Mesendoderm (in vitro differentiated cells): ENCODE measurements at places on chromosomes 4 and X.

- DNase-seq = no peak
Measured at GRCh38 chr4:20592013-20592412, 108.2 kb upstream of the PACRGL start.

DNA sequence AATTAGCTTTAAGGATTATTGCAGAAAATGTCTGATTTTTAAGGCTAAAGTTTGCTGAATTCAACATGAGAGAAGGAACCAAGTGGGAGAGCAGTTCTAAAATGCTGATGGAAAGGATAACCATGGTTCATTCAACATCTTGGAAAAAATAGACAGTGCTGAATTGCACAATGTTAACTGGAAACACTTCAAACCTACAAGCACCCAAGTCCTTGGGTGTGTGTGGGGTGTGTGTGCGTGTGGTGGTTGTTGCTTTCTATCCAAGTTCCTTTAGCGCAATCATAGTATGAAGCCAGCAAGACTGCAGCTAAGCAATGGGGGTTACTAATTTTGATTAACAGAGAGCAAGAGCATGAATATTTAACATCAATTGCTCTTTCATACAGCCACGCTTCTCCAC is 29.3 kb upstream of the SCOC start:
- no peak for DNase-seq

DNA sequence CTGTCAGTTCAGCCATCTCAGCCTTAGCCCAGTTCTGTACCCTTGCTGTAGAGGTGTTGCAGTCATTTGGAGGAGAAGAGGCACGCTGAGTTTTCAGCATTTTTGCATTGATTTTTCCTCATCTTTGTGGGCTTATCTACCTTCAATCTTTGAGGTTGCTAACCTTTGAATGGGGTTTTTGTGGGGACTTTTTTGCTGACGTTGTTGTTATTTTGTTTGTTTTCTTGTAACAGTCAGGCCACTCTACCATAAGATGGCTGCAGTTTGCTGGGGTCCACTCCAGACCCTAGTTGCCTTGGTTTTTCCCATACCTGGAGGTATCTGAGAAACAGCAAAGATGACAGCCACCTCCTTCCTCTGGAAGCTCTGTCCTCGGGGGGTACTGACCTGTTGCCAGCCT is 22.8 kb upstream of the TMEM271 start:
- DNase-seq = no peak

DNA sequence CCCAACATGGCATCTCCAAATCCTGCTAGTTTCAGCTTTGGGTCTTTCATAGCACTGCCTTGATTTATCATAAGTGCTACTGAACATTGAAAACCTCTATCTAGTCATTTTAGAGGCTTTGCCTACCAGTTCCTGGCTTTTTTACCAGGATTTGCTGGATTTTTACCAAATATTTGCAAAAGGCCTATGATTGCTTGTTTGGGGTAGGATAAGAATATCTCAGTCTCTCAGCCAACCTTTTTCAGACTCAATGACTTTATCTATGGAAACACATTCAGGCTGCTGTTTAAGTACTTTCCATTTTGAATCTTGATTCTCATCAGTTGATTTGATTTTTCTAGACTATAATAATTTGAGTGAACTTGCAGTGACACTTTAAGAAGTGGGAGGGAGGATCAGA is 80.1 kb downstream of the NPFFR2 start:
- DNase-seq = no peak

- no peak for DNase-seq
Measured at GRCh38 chr4:88841635-88842034, 144.0 kb upstream of the NAP1L5 start.

- DNase-seq = no peak
Measured at GRCh38 chr4:29326816-29327215, 1393.4 kb upstream of the PCDH7 start.

- DNase-seq = no peak
Measured at GRCh38 chr4:59247032-59247431, 1953.1 kb upstream of the ADGRL3 start.

DNA sequence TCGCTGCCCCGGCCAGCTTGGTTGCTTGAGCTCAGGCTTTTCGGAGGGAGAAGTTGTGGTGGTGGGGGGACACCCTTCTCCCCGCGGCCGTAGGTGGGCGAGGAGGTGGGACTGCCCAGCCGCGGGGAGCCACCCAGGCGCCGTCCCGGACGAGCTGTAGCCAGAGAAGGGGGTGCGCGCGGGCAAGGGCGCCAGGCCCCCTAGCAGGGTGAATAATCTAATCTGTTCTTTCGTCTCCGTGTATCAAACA is 3.1 kb downstream of the MID1IP1 start:
- no peak for DNase-seq

DNA sequence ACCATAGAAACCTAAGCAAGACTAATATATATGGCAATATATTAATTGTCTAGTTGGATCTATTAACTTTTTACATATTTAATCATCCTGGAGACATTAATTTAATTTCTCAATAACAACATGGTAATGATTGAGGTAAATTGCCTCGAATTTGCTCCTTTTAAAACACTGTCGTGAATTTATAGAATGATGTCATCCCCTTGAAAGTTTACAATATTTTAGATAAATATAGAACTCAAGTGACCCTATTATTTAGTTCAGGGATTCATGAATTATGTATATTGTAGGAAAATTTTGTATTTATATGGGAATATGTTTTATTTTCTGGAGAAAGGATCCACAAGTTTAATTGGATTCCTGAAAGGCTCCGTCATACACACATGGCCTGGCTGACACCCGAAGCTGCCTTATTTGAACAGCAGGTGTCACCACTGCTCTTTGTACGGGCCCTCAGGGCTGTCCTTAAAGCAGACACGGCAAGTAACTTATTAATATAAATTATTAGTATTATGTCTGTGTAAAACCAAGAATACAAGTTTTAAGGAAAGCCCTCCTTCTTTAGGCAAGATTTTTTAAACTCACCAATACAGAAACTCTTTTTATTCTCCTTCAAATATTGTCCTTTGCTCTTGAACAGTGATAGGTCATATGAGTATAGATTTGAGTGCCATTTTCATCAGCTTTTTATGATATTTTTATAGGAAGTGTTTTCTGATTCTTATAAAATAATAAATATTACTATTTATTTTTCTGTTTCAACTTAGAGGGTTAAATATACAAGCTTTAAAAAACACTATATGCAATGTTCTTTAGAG is 1.9 kb upstream of the PLRG1 start:
- peak; percentile 80 for DNase-seq

DNA sequence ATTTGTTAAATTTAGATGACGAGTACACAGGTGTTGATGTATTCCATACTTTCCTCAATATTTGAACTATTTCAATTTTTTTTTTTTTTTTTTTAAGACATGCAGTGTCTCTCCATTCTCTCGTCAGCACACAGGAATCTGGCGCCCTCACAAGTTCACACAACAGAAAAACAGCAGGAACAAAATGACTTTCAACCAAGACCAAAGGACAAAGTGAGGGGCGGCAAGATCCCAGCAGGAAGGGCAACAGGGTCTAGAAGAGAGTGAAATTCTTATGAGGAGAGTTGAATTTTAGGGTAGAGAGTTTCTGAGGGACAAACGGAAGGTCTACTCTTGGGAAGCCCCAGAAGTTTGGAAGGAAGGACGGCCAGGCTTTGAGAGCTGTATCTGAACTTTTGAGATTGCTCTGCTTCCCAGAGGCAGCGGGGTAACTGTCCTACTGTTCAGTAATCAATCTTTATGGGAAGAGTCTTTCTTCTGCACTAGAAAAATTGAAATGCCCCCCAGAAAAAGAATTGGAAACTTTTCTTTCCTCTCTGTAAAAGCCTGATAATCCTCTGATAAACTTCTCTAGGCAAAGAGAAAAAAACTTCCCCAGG is 760.2 kb downstream of the RAB28 start:
- DNase-seq = peak; percentile 83

GRCh38 chrX:115531818-115532403 is 29.1 kb upstream of the PLS3 start:
- DNase-seq = no peak

DNA sequence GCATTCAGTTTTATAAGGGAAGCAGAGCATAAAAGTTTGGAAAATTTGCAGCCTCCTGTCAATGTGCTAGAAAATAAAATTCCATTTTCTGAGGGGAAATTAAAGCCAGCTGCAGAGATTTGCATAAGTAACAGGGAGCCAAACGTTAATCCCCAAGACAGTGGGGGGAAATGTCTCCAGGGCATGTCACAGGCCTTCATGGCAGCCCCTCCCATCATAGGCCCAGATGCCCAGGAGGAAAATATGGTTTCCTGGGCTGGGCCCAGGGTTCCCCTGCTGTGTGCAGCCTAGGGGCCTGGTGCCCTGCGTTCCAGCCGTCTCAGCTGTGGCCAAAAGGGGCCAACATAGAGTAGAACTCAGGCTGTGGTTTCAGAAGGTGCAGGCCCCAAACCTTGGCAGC is 9.3 kb downstream of the RNF4 start:
- no peak for DNase-seq

DNA sequence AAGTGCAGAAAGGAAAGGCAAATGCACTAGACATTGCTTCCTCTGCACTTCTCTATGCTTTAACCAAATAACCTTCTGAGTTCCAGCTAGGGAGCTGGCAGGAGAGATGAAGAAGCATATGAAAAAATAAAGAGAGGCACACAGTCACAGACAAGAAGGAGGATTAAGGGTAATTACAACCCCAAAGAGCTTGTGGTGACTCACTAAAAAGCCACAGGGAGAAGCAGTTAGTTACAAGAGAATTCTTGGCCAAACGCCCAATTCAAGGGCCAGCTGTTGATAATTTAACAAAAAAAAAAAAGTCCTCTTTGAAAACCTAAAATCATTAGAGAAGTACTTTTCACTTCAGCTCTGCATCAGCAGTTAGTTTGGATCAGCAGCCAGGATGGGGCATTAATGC is 478.0 kb downstream of the KCNIP4 start:
- DNase-seq = no peak

- no peak for DNase-seq
Measured at GRCh38 chrX:40237731-40238178, 140.0 kb upstream of the BCOR start.

DNA sequence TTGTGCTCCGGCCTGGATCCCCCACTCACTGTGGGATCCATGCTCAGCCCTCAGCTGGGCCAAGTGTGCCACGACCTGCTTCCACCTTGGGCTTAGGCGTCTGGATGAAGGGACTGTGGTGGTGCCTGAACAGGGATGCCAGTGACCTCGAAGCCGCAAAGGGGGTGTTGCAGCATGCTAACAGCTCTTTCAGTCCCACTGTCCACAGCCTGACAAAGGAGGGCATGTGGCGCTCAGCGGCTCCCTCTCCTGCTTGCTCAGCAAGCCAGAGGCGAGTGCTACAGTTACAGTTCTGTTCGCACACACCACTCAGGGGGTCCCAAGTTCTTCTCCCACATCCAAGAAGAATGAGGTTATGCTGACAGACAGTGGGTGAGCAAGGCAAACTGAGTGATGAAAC is 5.2 kb upstream of the IGBP1 start:
- DNase-seq = peak; percentile 28

DNA sequence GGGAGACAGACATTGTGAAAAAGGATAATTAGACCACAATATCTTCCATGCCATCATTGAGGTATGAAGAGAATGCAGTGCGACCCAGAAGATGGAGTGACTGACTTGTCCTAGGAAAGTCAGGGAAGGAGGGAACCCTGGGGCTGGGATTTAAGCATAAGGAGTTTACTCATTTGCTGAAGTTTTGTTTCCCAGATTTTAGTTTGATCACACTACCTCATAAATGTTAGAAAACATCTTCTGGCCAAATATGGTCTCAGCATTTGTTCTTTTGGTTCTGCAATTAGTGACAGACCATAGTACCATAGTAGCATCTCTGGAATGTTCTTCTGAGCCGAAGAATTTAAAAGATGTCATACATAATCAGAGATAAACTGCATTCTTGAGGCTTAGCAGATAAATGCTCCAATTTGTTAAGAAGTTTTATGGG is 96.5 kb upstream of the PGRMC2 start:
- DNase-seq = peak; percentile 91

DNA sequence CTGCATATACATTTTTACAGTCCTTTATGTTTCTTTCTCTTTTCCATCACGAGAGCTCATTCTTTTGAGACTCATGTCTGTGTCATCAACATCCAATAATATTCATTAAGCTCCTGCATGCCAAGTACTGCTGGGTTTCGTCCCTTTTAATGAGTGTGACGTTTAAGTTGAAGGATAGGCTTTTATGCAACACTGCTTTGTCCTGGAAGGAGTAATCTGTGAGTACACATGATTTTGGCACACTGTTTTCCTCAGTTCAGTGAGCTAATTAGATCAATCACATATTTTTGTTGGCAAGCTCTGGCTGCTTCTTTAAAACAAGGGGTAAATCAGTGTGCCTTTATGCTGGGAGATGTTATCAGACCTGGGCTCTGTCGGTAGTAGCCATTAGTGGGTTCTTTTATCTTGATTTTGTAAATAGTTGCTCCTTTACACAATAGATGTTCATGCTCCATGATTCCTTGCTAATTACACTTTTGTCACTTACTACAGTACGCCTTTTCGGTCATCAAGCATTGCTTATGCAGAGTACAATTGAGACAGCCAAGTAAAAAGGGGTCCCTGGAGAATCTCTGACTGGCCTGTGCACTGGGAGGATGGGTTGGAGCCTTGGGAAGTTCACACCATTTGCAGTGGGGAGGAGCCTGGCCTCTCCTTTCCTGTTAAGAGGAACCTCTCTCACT is 132.6 kb downstream of the FHIP1A start:
- DNase-seq = peak; percentile 78

DNA sequence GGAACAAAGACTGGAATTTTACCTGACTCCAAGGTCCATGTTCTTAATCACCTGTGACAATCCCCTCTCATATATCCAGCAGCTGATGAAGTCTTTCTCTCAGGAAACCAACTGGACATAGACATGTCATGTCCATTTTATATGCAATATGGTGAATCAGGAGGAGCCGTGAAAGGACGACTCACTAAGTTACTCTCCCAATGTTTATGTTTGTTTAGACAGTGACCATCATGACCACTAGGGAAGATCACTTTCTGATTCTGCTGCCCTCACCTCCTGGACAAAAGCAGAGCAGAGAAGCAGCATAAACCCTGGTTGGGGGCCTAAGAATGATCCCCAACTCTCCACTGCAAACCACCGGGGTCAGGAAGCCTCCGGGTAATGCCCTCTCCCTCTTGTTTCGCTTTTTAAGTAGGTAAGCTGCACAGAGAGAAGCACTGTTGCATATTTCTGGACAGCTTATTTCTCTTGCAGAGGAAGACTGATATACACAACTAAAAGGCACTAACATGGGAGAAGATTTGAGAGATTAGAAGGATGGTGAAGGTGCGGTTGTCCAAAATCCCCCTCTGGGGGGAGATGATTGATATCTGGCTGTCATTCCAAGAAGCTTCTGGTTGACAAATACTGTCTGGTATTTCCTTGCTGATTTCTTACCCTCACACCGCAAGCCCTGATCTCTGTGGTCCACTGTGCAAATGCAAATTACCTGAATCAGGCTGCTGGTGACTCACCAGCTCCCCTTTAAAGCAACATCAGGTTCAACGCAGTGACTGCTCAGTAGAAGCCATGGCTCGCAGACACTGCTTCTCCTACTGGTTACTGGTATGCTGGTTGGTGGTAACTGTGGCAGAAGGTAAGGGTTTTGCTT is at the start of gene ODAPH:
ODAPH (plus strand) TSS at position 773 of the 871 bp plus-strand sequence; CDS start at position 790, 17 bp downstream.
- peak; percentile 51 for DNase-seq

GRCh38 chr4:140628016-140628415 is 59.3 kb upstream of the UCP1 start:
- DNase-seq = no peak

GRCh38 chr4:7971881-7972500 is 32.3 kb upstream of the AFAP1 start:
- no peak for DNase-seq

GRCh38 chrX:40550066-40550465 is 30.7 kb upstream of the ATP6AP2 start:
- DNase-seq = no peak
